ENCODE measurements at places on chromosomes 2 and 18.
A peak's percentile ranks its signal among the peaks of the same experiment; 100 is the strongest.

DNA sequence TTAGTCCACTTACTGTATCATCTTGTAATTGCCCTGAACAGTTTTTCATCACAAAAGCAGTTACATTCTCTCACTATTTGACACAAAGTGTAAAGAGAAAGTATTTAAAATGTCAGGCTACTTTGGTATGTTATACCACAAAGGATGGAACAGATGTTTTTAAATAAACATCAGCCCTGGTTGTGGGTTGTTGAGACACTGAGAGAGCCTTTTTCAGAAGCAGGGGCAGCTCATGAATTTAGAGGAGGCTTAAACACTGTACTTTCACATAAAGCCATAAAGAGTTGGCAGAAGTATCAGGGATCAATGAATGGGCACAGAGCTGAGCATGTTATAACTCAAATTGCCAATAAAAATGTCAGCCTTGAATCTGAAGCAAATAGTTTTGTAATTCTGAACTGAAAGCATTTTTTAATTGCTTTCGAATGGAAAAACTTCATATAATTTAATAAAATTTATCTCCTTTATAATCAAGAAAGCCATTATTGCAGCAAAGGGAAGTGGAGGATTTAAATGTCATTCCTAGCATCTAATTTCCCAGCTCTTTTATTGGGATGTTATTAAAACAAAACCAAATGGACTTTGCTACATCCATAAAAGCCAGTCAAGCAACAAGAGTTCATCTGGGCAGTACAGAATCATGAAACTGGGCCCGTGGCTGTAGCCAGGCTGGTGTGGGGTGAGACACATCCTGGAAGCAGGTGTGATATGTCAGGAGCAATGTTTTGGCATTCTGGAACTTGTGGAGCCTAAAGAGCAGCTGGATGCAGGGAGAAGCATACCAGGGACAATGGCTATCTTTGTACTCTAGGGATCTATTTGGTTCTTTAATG lies 95.1 kb upstream of the NT5C1B start:
- no peak for DNase-seq

DNA sequence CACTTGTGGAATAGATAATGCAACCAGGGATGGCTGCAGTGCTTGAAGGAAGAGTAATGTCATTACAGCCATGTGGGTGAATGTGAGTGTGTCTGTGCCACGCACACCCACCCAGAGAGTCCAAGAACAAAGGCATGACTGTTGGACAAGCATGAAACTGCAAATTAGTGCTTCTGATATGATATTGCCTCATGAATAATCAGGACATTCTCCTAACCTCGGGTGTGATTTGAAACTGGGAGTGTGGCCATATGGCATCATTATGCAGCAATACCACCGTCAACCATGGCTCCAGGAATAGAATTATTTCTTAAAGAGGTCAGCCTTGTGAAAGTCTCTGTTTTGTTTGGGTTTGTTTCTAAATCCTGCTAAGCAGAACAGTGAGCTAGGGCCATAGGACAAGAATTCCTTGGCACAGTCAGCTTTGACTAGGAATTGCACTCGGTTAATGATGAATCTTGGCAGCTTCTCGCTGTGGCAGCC lies 678.0 kb upstream of the RAB6C start:
- DNase-seq: no peak

GRCh38 chr2:239781454-239781853 lies 243.7 kb downstream of the NDUFA10 start:
- DNase-seq: no peak

DNA sequence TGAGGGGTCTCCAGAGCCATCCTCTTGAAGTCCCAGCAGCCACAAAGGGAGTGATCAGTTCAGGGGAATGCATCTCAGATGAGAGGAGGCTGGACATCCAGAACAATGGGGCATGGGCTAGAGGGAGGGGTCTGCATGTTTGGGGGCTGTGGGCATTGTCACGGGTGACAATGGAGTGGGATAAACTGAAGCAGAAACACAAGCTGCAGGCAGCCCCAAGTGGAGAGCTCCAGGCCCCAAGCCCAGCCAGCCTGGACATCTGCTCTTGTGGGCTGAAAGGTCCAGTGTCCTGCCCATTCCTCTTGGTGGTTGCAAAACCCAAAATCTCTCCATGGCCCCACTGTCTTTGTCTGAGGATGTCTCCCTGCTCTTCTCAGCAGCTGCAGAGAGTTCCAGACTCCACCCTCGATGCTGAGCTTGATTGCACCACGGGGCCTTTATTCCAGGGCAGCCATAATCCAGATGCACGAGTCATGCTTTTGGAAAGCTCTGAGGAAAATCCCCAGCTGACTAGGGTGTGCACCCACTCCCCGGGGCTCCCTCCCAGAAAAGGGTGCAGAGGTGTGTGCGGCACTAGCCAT lies 149.4 kb downstream of the TNS1 start:
- no peak for DNase-seq

GRCh38 chr2:179981085-179981484 lies 26.0 kb downstream of the CWC22 start:
- DNase-seq: no peak

GRCh38 chr18:45449418-45450227 lies 165.7 kb upstream of the SLC14A2 start:
- DNase-seq: no peak

GRCh38 chr2:215358891-215359575 lies 47.2 kb downstream of the ATIC start:
- DNase-seq: no peak

GRCh38 chr2:138534791-138535190 lies 33.2 kb downstream of the SPOPL start:
- DNase-seq: no peak

DNA sequence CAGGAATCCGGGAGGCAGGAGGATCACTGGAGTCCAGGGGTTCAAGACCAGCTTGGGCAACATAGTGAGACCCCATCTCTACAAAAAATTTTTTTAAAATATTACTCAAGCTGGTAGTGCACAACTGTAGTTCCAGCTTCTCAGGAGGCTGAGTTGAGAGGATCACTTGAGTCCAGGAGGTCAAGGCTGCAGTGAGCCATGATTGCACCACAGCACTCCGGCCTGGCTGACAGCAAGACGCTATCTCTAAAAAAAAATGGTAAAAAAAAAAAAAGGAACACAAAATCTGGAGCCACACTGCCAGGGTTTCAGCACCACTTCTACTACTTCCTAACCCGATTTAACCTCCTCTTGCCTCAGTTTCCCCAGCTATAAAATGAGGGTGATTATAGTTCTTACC lies 57.0 kb downstream of the STEAP3 start:
- no peak for DNase-seq

DNA sequence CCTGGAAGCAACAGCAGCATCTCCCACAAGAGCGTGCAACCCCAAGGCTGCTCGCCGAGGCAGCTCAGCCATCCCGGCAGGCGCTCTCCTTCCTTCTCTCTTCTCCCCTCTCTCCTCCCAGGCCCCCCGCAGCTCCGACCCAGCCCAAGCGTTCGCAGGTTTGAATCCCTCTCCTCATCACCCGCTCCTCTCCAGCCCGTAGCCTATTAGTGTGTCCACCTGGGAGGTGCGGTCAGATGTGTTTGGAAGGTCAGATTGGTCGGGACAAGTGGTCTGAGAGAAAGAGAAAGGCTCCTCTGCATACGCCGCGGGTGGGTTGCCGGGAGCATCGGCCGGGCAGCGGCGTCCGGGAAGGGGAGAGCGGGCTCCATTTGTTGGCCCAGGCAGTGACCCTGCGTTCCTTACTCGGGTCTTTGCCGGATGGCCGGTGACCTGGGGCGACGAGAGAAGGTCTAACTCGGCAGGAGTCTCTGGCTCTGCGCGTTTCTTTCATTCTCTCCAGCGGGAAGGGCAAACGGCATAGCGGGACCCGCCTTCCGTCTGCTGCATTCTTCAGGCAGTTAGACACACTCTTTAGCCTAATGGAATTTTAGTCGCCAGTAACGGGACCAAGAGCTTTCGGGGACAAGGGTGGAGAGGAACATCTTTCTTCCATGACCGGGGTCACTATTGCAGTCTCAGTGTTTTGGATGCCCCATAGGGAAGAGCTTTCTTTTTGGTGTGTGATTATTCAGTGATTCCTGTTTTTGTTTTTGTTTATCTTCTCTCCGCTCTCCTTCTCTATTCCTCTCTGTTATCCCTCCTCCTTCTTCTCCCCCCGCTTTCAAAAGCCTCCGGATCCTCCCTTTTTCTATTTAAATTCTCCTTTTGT lies 1.1 kb upstream of the TMEFF2 start:
- no peak for DNase-seq

DNA sequence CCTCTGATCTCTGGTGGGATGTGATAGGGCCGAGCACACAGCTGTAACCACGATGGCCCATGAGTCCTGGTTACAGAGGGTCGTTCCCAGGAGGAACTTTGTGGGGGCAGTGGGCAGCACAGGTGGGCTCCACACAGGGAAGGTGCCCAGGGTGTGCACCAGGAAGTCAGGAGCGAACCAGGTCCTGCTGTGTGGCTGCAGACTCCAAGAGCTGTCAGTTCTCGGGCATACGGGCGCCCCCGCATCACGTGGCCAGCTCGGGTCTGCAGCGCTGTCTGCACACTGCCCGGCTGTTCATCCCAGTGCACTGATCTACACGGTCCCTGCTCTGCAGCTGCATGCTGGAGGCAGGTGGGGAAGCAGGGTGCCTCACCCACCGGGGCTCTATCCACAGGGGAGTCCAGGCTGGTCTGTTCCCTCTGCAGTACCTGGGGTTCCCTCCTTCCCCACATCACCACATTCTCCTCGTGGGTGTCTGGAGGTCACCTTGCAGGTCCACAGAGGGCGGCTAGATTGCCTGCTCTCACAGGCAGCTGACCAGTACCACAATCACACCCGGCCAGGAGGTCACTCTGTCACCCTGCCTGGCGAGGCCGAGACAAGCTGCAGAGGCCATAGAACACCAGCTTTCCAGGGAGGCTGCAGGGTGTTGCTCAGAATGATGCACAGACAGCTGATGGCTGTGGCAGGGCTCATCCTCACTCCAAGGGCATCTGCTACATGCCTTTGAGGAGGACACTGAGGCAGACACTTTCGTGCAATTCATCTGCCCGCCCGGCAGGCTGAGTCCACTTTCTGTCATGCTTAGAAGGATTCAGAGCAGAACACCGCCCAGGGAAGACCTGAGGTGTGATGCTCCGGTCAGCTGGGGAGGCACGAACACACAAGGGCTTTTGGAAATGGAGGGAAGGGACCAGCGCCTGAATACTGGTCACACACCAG lies 202.7 kb downstream of the EIPR1 start:
- no peak for DNase-seq

DNA sequence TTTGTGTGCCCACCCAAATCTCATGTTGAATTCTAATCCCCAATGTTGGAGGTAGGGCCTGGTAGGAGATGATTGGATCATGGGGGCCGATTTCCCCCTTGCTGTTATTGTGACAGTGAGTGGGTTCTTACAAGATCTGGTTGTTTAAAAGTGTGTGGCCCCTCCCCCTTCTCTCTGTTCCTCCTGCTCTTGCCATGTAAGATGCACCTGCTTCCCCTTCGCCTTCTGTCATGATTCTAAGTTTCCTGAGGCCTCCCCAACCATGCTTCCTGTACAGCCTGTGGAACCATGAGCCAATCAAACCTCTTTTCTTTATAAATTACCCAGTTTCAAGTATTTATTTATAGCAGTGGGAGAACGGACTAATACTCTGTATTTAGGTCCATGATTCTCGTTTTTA lies 588.1 kb downstream of the DCDC2C start:
- no peak for DNase-seq

DNA sequence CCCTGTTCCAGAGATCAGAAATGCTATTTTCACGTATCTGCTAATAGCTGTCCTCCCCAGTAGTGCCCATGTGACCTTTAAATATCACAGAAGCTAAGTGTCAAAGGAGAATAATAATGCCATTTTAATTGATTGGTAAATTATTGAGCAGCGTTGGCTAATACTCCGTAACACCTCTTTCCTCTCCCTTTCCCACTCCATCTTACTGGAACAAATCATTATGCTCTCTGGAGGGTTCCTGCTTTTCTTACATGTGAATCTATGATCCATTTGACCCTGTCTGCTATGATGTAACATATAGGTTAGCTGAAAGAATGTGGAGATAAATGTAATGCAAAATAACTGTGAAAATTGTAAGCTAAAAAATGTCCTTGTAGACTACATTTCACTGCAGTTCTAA lies 383.6 kb upstream of the GYPC start:
- DNase-seq: no peak

GRCh38 chr2:226608451-226608850 lies 191.2 kb downstream of the IRS1 start:
- DNase-seq: no peak

DNA sequence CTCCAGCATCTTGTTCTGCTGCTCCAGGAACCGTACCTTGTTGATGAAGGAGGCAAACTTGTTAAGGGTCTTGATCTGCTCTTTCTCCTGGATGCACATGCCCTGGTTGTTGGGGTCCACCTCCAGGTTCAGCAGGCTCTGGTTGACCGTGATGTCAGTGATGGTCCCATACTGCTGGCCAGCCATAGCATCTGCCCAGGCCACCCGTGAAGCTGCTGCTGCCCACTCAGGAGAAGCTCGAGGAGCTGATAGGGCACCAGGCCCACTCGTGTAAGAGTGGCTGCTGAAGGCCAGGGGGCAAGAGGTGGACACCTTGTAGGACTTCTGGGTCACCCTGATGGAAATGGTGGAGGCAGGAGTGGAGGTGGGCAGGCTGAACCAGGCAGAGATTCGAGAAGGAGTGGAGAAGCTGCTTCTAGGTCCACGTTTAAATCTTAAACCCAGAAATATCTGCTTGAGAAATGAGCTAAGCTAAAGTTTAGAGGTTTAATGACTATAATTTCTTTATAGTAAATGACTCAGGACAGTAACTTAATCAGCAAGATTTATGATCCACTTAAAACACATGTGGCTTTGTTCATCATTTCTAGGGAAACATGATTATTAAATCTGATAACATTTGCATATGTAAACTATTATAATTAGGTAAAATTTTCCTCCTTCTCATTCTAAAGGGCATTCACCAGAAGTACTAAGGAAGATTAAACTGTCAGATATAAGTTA lies 358.7 kb upstream of the SETBP1 start:
- no peak for DNase-seq

GRCh38 chr18:63192126-63192884 lies 127.3 kb downstream of the BCL2 start:
- peak; percentile 23 for DNase-seq

DNA sequence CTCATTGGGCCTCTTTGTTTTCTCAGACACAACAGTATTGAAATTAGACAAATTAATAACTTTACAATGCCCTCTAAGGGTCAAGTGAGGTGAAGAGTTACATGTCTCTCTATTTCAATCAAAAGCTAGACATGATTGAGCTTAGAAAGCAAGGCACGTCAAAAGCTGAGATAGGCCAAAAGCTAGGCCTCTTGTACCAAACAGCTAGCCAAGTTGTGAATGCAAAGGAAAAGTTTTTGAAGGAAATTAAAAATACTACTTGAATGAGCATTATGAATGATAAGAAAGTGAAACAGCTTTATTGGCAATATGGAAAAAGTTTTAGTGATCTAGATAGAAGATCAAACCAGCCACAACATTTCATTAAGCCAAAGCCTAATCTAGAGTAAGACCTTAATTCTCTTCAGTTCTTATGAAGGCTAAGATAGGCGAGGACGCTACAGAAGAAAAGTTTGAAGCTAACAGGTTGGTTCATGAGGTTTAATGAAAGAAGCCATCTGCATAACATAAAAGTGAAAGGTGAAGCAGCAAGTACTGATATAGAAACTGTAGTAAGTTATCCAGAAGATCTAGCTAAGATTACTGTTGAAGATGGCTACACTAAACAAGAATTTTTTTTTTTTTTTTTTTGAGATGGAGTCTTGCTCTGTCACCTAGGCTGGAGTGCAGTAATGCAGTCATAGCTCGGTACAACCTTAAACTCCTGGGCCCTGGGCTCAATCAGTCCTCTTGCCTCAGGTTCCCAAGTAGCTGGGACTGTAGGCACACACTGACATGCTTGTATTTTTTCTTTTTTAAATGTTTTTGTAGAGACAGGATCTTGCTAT lies 65.5 kb downstream of the FAM117B start:
- no peak for DNase-seq

- no peak for DNase-seq
Measured at GRCh38 chr2:9095690-9096089, 92.2 kb upstream of the MBOAT2 start.

Data from HL-60 (cell line).